ENCODE measurements at places on chromosomes 3 and 15. TPM values are rescaled to one million over a fixed set of nuclear protein-coding genes. Genes with fewer than 3 reads are reported as not detected.

FBXO40 gene
- total RNA-seq: not detected

- DNase-seq: no peak
These were observed 43.5 kb downstream of the SCN5A start for GRCh38 chr3:38605981-38606380.

DNA sequence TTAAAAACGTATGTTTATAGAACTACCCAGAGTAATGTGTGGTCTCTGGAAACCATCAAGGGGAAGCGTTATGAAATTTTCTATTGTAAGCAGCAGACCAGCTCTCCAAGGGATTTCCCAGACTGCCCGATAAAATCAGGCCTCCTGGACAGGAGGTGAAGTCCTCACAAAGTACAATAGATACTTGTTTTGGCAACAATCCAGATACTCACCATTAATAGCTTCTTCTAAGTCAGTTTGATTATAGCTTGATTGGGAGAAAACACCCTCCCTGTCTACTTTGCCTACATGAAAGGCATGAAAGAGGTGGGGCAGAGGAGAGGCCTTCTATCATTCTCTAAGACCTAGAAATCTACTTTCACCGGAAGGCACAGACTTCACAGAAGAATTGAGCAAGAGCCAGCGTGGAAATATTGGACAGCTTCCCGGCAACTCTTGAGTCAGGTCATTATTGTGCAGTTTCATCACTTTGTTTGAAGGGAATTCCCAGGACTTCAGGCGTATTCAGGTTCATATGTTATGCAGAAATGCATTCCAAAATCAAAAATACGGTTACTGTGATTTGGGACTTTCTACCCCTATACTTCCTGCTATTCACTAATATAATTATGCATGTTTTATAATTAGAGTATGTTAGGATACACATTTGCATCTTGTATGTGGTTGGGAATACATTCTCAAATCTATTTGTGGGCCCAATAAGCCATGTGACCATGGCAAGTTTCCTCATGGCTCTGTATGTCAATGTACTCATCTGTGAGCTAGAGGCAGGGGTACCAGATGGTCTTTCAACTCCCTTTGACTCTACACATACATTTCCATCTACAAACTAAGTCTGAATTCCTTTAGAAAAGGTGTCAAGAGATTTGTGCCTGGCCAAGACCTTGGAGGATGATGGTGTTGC is 103.5 kb downstream of the CD47 start:
- peak; percentile 77 for DNase-seq

GRCh38 chr15:66252685-66253417 is 699 bp downstream of the MEGF11 start:
- DNase-seq: no peak

PIK3CA gene
- total RNA-seq: 11.6 TPM

DNA sequence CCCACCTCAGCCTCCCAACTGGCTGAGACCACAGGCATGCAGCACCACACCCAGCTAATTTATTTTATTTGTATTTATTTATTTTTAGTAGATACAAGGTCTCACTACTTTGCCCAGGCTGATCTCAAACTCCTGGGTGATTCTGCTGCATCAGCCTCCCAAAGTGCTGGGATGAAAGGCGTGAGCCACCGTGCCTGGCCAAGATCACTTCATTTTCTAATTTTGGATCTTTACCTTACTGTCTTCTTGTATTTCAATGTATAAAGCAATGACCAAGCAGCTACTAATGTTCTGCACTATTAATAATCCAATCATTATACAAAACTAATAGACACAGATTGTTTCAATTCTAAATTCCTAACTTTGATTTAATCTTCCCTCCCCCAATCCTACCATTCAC is 56.2 kb downstream of the LRRFIP2 start:
- no peak for DNase-seq

DNA sequence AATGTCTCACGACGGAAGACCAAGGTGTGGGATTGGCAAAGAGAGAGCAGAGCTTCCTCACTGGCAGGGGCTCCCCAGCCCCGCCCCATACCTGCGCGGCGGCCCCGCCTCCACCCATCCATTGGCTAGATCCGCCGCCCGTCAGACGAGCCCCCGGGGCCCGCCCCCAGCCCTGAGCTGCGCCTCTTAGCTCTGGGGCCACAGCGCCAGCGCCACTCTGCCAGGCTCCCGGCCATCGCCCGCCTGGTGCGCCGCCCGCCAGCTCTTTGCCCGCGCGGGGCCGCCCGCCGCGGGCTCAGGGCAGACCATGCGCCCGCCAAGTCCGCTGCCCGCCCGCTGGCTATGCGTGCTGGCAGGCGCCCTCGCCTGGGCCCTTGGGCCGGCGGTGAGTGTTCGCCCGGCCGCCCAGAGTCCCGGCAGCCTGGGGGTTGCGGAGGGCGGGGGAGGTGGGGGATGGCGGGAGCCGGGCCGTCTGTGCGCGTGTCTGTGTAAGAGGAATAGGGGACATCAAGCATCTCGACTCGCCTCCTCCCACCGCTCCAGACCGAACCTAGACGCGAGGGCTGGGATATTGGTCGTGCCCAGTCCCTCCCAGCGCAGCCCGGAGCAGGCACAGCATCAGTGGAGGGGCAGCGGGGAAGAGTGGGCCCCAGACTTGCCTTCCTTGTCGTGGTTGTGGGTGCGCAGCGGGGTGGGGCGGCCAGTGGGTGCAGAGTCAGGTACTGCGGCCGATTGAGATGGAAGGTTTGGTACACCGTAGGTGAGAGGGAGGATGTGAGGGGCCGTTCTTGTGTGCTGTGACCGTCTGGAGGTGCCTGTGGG is at the start of gene VIPR1:
TSS of gene VIPR1 (plus strand) at position 215 of the 822 bp plus-strand sequence. CDS start at position 308, 93 bp downstream.
- peak; percentile 95 for DNase-seq

TMC3 gene
- 0.64 TPM for total RNA-seq

DNA sequence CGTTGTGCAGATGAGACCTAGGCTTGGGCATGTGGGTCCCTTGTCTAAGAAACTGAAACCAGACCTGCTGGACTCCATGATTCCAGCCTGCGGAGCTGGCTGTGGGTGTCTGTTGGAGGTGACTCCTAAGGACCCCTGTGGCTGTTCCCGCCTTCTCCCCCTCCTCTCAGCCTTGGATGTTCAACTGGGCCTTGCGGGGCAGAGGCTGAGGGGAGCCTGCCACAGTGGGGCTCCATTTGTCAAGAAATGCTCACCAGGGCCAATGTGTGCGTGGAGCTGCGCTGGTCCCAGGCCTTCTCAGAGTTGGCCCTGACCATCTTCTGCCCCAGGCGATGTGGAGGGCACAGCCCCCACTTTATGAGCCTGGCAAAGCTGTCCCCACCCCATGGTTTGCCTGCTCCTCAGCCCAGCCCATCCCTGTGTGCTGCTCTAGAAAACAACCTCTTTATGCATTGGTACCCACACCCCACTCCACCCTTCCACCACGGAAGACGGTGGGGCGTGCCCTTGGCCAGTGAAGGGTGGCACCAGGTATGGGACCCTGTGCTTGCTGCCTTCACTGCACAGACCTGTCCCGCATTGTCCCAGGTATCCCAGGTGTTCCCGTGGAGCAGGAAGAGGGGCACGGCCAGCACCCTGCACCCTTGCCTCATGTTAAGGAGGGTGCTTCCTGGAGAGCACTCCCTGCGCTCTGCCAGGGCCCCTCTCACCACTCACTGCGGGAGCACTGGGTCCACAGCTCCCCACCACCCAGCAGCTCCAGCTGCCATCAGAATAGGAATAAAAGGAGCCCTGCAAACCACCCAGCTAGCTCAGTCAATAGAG is 7.9 kb downstream of the MESP2 start:
- peak; percentile 73 for DNase-seq

GRCh38 chr15:93800805-93801204 is 430.6 kb upstream of the MCTP2 start:
- DNase-seq: no peak

DNA sequence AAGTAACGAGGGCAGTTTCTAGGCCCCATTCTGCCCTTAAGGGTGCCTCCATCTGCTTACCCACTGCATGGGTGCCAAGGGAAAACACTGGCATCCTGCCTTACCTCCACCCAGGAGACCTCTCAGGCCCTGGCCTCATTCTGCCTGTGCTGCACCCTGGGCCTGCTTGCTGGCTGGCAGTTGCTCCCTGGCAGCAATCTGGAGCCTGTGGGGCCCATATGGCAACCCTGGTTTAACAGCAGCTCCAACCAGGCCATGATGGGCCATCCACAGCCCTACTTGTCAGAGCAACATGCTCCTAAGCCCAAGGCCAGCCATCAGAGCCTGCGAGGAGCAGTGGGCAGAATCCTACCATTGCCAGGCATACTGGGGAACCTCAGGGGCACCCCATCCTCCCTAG is 3.7 kb downstream of the C3orf18 start:
- DNase-seq: no peak

DNA sequence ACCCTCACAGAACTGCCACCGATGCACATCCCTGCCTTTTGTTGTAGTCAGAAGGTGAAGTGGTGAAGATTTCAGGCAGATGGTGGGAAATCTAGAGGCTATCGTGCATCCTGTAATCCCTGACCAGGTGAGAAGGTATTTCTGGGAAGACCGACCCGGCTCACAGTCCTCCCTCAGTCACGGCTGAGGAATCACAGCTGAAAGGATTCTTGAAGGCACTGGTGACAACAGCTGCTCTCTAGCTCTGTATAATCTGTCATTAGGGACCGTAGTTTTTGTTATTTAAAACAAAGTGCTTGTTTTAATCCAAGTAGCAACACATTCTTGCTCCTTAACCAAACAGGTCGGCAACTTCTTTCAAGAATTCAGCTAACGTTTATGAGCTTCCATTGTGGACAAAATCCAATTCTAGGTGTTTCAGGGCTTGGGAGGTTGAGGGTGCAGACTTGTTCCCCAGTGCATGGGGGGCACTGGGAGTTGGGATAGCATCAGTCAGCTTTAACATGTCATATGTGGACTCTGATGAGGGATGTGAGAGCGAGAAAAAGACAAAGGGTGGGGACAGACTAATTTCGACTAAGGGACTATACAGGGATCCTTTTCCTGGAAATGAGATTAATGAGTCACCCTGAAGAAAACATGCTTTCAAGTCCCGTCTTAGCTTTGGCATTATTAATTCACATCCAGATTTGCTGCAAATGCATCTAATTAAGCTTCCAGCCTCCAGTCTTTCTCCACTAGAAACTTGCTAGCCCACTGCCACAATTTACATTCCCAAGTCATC is 141.0 kb upstream of the RASGRP1 start:
- DNase-seq: no peak

DNA sequence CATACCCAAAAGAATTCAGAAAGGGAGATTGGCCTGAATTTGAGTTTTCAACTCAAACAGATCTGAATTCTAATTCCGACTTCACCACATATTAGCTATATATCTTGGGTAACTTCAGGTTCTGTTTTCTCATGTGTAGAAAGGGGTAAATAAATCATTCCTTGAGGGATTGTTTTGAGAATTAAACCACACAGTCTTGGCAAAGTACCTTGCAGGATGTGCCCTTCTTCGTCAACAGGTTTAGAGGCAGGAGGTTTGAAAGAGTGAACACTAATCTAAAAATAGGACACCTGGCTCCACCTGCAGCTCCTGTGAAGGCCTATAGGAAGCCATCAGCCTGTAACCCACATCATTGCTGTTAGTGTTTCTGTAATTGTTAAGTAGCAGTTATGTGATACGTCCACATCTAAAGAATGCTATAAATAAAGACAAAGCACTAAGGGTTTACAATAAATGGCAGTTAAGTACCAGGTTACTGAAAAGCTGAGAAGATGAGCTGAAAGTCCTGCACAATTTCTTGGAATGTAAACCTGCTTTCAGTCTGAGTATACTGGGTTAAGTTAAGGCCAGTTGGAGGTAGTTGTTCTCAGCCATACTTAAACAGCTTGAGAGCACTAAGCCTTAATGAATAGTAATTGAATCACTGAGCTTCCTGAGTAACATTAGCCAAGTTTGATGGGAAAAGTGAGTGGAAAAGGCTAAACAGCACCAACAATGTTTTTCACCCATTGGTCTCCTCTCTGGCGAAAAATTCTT is 6.0 kb downstream of the CCDC80 start:
- no peak for DNase-seq

PLA2G4B gene
- total RNA-seq: not detected

- DNase-seq: no peak
These were observed 975.1 kb downstream of the NSUN3 start for GRCh38 chr3:95037927-95038326.

- DNase-seq: no peak
These were observed 88.9 kb upstream of the CCNL1 start for GRCh38 chr3:157248590-157249422.

DNA sequence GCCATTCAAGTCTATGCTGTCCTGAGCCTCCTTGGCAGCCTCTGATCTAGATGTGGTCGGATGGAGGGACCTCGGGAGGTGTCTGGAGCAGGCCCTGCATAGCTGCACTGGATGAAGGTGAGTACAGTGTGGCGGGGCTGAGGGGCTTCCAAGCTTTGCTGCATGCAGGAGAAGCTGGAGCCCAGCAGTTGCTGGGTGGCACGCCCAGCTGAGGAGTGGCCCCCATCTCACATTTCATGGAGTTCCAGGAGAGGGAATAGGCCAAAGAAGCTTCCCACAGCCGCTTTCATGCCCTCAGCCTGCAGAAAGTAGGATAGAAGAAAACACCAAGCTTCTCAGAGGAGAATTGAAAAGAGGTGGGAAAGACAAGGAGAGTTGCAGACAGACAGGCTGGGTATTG is 48.3 kb upstream of the PRR20G start:
- no peak for DNase-seq

EFL1 gene
- 57.9 TPM for total RNA-seq

DNA sequence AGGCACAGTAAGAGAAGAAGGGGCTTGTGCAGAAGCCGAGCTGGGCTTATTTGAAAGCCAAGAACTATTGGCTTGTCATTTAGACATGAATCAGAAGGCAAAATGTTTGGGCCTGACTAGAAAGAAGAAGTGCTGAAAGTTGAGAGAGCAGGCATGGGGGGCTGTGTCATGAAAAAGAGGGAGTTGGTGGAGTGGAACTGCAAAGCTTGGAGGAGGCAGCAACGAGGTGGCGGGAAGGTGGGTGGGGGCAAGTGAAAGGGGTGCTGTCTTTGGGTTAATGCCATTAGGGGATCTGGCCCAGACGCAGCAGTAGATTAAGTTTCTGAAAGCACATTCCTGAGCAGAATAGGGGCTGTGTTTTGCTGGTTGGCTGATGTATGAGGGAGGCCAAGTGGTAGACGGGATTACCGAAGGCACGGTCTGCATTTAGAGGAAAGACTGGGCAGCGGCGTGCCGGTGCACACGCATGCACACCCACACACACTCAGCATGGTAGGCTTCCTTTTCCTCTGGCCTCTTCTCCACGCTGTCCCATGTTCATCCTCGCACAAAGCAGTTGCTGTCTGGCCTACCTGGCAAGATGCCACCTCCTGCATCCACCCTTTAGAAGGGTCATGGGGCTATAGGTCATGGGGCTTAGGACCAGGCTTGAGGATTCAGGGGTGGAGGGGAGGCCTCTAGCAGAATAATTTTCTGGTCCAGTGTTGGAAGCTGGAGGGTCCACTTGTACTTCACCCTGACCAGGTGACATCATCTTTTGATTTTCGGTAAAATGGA is 43.0 kb downstream of the BOC start:
- no peak for DNase-seq

SLC33A1 gene
- total RNA-seq: 13.3 TPM

ARHGEF26 gene
- 15.0 TPM for total RNA-seq
